IMR-90 (cell line): ENCODE measurements at places on chromosomes 4 and X. TPM values are rescaled to one million over a fixed set of nuclear protein-coding genes. Genes with fewer than 3 reads are reported as not detected.

The SLC2A9 gene
- 0.56 and 0.72 TPM in 2 replicates for total RNA-seq

The ARR3 gene
- total RNA-seq, result not detected in 2 replicates

The HPSE gene
- total RNA-seq, result under 0.01 and 0.28 TPM in 2 replicates

The TLR3 gene
- 0.28 and 0.36 TPM in 2 replicates for total RNA-seq

The NWD2 gene
- total RNA-seq, result not detected in 2 replicates

The AMER1 gene
- total RNA-seq, result 1.7 and 2.2 TPM in 2 replicates

The RADX gene
- 1.6 and 2.2 TPM in 2 replicates for total RNA-seq

The RTL5 gene
- total RNA-seq, result 0.56 and 0.90 TPM in 2 replicates

The SPANXC gene
- total RNA-seq, result not detected in 2 replicates

The SLC10A6 gene
- total RNA-seq, result not detected in 2 replicates

The CLDN34 gene
- under 0.01 TPM in 1 of 2 replicates, not detected in the other for total RNA-seq

The RGN gene
- under 0.01 and 0.18 TPM in 2 replicates for total RNA-seq

The GRIA3 gene
- not detected in 2 replicates for total RNA-seq

The MAGEA11 gene
- total RNA-seq, result not detected in 2 replicates

The SORCS2 gene
- total RNA-seq, result 0.28 and 0.36 TPM in 2 replicates

The GPAT3 gene
- 2.9 and 5.3 TPM in 2 replicates for total RNA-seq

The KCNIP4 gene
- not detected in 2 replicates for total RNA-seq

The DUX4 gene
- not detected in 2 replicates for total RNA-seq

The PLAC8 gene
- not detected in 2 replicates for total RNA-seq

The MAGEA2B gene
- total RNA-seq, result not detected in 2 replicates

The CCNA2 gene
- 54.3 and 59.7 TPM in 2 replicates for total RNA-seq

The BMP3 gene
- under 0.01 TPM in 2 replicates for total RNA-seq

The CXorf65 gene
- total RNA-seq, result not detected in 2 replicates

The CCNG2 gene
- total RNA-seq, result 11.3 and 23.9 TPM in 2 replicates

The SULT1E1 gene
- total RNA-seq, result not detected in 2 replicates

The MAGEA4 gene
- total RNA-seq, result not detected in 2 replicates

The FAM50A gene
- total RNA-seq, result 46.4 and 65.5 TPM in 2 replicates

The RNF113A gene
- 16.5 and 20.6 TPM in 2 replicates for total RNA-seq

The OPRPN gene
- total RNA-seq, result not detected in 2 replicates

The FGF13 gene
- under 0.01 and 0.18 TPM in 2 replicates for total RNA-seq

The PNMA3 gene
- total RNA-seq, result not detected in 2 replicates

The SSX7 gene
- total RNA-seq, result not detected in 2 replicates

The GAGE12J gene
- total RNA-seq, result not detected in 2 replicates

The LIMCH1 gene
- total RNA-seq, result 2.2 and 2.9 TPM in 2 replicates

The TIGD4 gene
- not detected in 2 replicates for total RNA-seq

The SOD3 gene
- total RNA-seq, result 0.28 and 0.36 TPM in 2 replicates

The TMEM35A gene
- total RNA-seq, result 11.3 and 12.8 TPM in 2 replicates

The EVC2 gene
- 5.8 and 5.9 TPM in 2 replicates for total RNA-seq

The LRBA gene
- 48.6 and 51.6 TPM in 2 replicates for total RNA-seq

The BRS3 gene
- total RNA-seq, result not detected in 2 replicates

The ZNF141 gene
- total RNA-seq, result 4.7 and 7.8 TPM in 2 replicates

The NUDT10 gene
- 0.90 and 1.1 TPM in 2 replicates for total RNA-seq

The COX7B2 gene
- not detected in 2 replicates for total RNA-seq

The PDHA1 gene
- 53.9 and 86.9 TPM in 2 replicates for total RNA-seq

The SPIN2B gene
- 3.0 and 7.2 TPM in 2 replicates for total RNA-seq

The MMRN1 gene
- total RNA-seq, result not detected in 2 replicates

The CLDN2 gene
- not detected in 2 replicates for total RNA-seq

The CFAP299 gene
- total RNA-seq, result 1.1 and 1.9 TPM in 2 replicates

The STS gene
- total RNA-seq, result 3.4 and 3.6 TPM in 2 replicates

The LPAR4 gene
- 0.28 TPM in 1 of 2 replicates, not detected in the other for total RNA-seq

The RIPPLY1 gene
- total RNA-seq, result not detected in 2 replicates

The TBX22 gene
- total RNA-seq, result not detected in 2 replicates

The CXCL11 gene
- under 0.01 TPM in 2 replicates for total RNA-seq

The GPR173 gene
- total RNA-seq, result 0.90 and 1.1 TPM in 2 replicates

The EIF1AX gene
- 12.2 and 55.5 TPM in 2 replicates for total RNA-seq

The CFAP99 gene
- not detected in 2 replicates for total RNA-seq
